NCI-H187 treated with DMSO at 0.1 percent for 48 hours (cell line): ENCODE measurements at places on chromosomes 7 and 10.

- no peak for DNase-seq
These were observed 842 bp upstream of the SKIDA1 start for GRCh38 chr10:21526188-21526859.

GRCh38 chr7:16235147-16236114 is 185.9 kb downstream of the CRPPA start:
- no peak for DNase-seq

- peak; percentile 73 for DNase-seq
These were observed 22.8 kb downstream of the GNA12 start for GRCh38 chr7:2821161-2821841.

GRCh38 chr7:25643770-25644394 is 415.6 kb upstream of the NPVF start:
- DNase-seq = no peak

DNA sequence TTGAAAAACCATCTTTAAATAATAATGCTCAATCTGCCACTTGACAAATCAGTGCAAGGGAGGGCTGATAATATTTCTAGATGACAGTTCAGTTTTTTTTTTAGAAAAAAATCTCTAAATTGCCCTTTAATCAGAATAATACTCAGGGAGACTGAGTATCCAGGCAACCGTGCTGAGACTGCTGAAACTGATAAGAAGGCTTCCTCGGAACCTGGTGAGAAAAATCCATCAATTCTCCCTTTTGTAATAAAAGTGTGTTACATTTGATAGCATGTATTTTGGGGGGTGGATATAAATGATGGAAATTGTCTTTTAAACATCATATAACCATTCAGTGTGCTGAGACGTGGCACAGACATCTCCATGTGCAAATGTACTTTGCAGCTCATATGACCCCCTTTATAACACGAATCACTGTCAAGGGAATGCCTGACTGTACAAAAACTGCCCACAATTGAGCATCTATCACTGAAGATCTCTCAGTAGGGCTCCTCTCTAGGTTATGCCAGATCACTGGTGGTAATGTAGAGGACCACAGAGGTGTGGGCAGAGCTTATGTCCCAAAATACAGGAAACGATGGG is 491.1 kb upstream of the ADARB2 start:
- DNase-seq = no peak

DNA sequence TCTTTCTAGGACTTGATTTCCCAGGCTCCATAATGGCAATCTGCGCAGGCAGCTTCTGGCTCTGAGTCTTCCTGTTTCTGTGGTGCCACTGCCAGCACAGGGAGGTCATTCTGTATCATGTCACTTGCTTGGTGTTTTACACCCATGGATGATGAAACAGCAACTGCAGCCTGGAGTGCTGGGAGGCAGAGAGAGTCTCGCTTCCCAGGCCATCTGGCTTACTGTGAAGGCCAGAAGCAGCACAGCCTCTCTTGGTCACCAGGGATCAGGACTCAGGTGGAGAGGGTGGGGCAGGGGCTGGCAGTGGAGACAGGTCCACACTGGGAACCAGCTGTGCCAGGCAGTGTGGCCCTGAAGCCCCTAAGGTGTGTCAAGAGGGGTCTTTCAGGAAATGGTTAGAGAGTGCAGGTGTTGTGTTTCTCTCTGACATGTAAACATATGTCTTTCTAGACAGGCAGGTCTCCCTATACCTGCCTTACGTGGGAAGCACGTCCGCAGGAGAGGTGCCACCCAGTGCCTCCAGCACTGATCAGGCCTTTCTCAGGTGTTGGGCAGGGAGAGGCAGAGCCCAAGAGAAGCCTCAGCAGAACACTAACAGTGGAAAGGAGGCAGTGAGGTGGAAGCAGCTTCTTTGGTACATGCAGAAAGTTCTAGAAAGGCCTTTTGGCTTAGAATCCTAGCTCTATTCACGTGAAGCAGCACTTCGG is 71.4 kb downstream of the INSIG1 start:
- no peak for DNase-seq

- peak; percentile 97 for DNase-seq
These were observed at the start of gene KLHDC10 for GRCh38 chr7:130069978-130070860. TSS of gene KLHDC10 (plus strand) at chr7:130070534. CDS start at chr7:130070644, 110 bp downstream.

GRCh38 chr7:29935111-29935510 is 54.5 kb downstream of the SCRN1 start:
- DNase-seq = no peak

GRCh38 chr7:91343420-91343960 is 79.3 kb downstream of the FZD1 start:
- DNase-seq = no peak

- no peak for DNase-seq
These were observed 221.7 kb upstream of the LYZL1 start for GRCh38 chr10:29067161-29067560.

DNA sequence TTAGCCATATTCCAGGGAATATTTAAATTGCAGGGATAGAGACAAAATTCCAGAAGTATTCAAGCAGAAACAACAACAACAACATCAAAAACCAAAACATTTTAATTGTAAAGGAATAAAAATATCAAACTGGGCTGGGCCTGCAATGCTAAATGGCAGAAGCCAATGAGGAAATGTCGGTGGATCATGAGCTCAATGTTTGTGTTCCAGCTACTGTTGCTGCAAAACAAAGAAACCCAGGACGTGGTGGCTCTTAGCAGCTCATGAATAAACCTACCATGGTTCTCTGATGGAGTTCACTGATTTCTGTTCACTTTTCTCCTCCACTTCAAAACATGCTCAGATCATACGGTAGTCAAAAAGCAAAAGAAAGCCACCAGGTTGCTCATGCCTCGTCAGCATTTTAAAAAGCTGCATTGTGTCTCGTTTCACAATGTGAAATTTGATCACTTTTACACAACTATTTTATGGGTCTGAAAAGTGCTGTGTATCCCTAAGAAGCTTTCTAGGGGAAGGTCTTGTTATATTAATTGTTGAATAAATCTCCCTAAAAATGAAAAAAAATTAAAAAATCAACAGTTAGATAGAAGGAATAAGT is 54.0 kb downstream of the ASNS start:
- DNase-seq = no peak

- DNase-seq = no peak
These were observed 154.1 kb upstream of the PDE1C start for GRCh38 chr7:32224276-32224675.

DNA sequence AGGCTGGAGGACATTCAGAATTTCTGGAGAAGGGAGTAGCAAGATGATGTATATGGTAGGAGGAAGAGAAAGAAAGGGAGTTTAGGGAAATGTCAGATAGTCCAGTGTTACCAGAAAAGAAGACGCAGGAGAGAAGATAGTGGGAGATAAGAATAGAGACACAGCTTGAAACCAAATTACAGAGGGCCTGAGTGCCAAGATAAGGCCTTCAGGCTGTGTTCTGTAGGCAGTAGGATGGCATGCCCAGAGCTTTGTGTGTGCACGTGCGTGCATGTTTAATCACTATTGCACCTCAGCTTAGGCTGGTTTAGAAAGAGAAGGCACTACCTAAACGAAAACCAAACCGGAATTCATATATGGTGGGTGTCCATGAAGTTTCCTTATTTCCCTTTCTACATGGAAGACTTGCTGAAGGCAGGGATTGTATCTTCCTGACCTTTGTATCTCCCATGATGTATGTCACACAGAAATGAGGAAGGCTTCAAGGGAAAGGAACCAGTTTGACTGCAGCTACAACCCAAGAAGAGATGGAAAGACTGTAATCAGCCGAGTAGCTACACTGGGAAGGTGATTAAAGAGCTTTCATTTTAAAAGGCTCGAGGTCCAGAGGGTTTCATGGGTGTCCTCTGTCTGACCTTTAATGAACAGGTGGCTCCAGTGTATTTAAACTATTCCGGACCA is 35.8 kb upstream of the BHLHA15 start:
- no peak for DNase-seq

GRCh38 chr7:27324246-27324645 is 81.6 kb downstream of the EVX1 start:
- no peak for DNase-seq

DNA sequence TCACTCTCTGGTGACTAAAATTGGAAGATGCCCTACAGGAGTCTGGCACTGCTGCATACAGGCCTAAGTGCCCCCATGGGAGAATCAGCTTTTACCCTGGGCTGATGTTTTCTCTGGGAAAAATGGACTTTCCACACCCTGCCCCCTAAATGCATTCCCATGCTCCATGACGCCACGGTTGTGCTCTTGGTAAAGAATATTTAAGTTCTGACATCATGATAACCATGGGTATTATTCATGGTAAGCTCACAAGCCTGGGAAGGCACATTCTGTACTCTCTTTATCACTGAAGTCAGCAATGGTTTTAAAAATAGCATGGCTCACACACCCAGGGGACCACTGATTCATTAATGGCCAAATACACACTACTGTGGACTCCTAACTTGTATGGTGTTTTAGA is 43.4 kb downstream of the HIPK2 start:
- DNase-seq = no peak

GRCh38 chr7:97015279-97015678 is 9.4 kb downstream of the DLX5 start:
- DNase-seq = no peak

GRCh38 chr7:121503039-121503438 is 106.9 kb upstream of the FAM3C start:
- no peak for DNase-seq

- DNase-seq = no peak
These were observed 56.8 kb upstream of the CD36 start for GRCh38 chr7:80581486-80582260.

DNA sequence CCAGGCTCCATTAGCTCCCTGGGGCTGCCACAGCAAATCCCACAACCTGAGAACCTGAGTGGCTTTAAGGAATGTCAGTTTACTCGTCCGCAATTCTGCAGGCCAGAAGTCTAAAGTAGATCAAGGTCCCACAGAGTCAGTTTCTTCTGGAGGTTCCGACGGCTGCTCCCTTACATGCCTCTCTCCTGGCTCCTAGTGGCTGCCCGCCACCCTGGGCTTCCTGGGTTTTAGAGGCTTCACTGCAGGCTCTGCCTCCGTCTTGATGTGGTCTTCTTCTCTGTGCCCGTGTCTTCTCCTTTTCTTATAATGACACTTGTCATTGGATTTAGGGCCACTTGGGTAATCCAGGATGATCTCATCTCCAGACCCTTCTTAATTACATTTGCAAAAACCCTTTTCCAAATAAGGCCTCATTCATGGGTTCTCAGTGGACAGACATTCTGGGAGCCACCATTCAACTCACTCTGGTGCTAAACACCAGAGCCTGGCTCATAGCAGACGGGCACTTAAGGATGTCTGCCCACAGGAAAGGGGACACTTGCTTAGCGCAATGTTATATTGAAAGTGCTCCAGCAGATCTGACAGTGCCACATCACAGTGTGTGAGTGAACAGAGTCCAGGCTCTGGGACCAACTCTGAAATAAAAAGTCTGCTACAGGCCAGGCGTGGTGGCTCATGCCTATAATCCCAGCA is 77.6 kb downstream of the VWC2 start:
- DNase-seq = no peak

DNA sequence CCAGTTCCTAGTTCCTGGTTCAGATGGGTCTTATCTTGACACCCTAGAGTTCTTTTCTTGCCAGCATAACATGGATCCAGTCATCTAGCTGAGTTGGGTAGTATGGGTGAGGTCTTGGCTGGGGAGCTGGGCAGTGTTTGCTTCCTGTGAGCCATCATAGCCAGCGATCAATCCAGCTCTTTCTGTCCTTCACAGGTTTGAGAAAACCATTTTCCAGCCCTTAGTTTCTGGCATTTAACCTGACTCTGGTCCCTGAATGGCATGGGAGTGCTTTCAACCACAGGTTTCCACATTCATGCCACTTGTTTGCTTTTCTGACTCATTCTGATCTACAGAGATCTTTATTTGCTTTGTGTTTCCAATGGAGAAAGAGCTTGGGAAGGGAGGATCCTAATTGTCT is 8.6 kb downstream of the SLC13A1 start:
- no peak for DNase-seq

- DNase-seq = no peak
These were observed 41.6 kb downstream of the CDC123 start for GRCh38 chr10:12237265-12238220.

DNA sequence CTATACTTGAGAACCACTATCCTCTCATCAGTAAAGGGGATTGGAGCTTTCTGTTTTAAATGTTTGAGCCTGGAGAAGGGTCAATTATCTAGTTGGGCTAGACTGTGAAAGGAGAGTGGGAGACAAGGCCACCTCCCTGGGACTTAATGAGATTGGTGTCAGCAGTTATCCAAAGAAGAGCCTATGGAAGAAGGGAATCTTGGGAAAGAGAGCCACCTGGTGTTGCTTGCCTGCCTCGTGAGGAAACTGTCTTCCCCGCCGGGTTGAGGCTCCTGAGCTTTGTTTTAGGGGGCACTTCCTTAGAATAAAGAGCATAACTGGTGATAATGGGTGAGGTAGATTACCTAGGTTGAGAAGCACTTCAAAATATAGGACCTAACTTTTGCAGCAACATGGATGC is 32.0 kb upstream of the ABCB4 start:
- no peak for DNase-seq

DNA sequence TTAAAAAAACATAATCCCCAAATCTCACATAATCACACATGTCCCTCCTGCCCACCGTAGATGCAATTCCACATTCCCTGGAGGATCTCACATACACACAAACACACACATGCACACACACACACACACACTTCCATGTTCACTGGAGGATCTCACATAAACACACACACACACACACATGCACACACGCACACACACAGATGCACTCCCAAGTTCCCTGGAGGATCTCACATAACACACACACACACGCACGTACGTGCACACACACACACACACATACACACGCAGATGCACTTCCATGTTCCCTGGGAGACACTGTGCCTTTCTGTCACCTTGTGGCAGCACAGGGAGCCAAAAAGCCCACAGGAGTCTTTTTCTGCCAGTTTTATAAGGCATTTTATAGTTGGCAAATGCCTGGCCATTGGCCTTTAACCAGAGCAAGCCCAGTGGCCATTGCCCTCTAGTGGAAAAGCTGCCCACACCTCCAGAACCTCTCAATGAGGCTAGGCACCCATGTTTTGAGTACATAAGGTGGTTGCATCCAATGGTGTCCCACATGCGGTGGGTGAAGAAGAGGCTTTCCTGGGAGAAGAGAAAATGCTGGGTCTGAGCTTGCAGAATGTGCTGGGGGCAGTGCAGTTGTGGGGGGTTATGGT is 115.4 kb upstream of the ACBD5 start:
- DNase-seq = no peak
